ENCODE measurements at places on chromosomes 2 and 18.

DNA sequence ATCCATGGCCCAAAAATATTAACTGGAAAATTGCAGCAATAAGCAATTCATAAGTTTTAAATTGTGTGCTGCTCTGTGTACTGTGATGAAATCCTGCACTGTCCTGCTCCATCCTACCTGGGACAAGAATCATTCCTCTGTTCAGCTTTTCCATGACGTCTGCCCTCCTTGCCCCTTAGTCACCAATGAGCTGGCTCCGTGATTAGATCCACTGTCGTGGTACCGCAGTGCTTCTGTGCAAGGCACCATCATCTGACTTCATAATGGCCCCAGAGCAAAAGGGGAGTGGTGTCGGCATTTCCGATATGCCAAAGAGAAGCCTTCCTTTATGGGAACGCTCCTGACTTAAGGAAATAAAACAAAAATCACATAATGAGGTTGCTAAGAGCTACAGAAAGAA lies 3.4 kb upstream of the FAHD2A start:
- DNase-seq = no peak

- no peak for DNase-seq
Observed at GRCh38 chr18:74337155-74337911, 21.7 kb downstream of the C18orf63 start.

- no peak for DNase-seq
Observed at GRCh38 chr2:109299536-109299935, 170.5 kb downstream of the SH3RF3 start.

DNA sequence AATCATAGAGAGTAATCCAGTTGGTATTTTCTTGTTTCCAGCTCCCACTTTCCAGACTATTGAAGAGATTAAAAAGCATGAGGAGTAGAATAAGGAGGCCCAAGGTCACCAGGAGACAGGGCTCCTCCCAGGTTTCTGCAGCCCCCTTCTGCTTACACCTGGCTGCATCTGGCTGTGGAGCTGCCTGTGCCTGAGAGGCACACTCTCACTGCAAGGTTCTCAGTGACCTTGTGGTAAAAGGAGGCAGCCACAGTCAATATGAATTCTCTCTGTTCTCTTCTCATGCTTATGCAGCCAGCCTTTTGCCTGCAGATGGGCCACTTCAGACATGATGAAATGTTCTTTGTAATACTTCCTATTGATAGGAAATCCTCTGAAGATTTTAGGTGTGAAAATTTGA lies 233.7 kb downstream of the MYO3B start:
- DNase-seq = no peak

DNA sequence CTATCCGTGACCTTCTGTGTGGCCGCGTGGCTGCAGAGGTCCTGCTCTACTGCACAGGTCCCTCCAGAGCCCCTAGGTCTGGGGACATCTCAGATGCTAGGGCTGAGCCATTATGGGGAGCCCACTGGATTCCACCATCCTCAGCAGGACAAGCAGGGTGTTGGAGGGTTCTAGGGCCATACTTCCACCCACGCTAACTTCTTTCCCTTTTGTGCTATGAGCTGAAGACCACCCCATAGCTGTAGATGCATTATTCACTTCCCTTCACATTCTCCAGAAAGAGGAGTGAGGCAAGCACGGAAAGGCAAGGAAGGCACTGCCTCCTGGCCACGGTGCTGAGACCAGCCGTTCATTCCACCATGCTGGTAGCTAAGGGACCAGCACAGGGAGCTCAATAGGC lies 149.5 kb upstream of the MYCN start:
- DNase-seq = no peak

DNA sequence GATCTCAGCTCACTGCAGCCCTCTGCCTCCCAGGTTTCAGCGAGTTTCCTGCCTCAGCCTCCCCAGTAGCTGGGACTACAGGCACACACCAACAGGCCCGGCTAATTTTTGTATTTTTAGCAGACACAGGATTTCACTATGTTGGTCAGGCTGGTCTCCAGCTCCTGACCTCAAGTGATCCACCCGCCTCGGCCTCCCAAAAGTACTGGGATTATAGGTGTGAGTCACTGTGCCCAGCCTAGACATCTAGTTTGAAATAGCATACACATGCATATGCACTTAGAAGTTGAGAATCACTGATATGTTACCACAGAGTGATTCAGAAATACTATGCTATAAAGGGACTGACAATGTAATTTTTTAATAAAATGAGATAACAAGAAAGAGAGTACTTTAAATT lies 69.8 kb upstream of the CDKL4 start:
- no peak for DNase-seq

- DNase-seq = no peak
Observed at GRCh38 chr2:118097657-118098056, 9.4 kb downstream of the INSIG2 start.

DNA sequence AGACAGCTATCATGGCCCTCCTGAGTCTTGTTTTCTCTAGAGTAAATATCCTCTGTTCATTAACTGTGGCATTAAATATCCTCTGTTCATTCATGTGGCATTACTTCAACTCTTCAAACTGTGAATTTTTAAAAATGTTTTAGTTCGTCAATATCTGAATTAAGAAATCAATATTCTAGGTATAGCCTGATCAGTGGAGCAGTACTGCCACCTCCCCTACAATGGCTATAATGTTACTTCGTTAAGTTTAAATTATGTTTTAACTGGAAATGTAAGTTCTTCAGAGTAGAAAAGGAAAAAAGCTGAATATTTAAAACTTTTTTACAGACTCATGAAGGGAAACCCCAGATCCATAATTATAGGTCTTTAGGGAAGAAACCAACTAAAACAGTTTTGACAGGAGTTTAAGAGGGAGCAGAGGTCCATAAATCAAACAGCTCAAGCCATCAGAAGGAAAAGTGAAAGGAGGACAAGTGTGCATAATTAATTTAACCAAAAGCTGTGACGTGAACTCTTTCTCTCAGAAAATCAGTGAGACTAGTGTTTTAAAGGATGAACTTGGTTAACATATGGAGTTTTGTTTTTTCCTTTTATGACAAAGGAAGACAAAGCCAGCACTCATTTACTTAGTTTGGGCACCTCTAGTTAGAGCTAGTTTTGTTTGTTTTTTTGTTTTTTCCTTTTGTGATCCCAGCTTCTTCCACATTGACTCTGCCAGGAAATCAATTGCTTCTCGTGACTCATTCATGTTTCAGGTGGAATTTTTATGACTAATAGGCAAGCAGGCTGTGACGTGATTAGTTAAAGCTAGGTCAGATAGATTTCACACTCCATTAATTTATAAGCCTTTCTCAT lies 44.9 kb downstream of the RBBP8 start:
- DNase-seq = no peak

GRCh38 chr18:55072698-55073097 lies 113.4 kb upstream of the CCDC68 start:
- DNase-seq = no peak

DNA sequence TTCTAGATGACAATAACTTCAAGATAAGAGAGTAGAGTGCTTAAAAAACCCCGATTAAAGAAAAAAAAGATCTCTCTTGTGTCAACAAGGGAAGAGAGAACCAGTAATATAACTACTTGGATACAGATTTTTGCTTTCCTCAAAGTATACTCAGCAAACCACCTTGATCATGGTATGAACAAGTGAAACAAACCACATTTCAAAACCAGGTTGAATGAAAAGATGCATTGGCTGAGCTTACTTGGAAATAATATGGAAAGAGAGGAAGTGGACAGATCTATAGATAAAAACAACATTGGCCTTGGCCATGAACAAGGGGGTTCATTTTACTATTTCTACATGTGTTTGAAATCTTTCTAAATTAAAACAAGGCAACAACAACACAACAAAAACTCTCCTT lies 50.1 kb downstream of the ATP8B1 start:
- DNase-seq = no peak

GRCh38 chr2:230665263-230665691 lies 47.4 kb upstream of the CAB39 start:
- no peak for DNase-seq

GRCh38 chr2:241706537-241706936 lies 4.7 kb downstream of the ING5 start:
- DNase-seq = no peak

GRCh38 chr2:35891528-35891927 lies 464.1 kb upstream of the CRIM1 start:
- no peak for DNase-seq

DNA sequence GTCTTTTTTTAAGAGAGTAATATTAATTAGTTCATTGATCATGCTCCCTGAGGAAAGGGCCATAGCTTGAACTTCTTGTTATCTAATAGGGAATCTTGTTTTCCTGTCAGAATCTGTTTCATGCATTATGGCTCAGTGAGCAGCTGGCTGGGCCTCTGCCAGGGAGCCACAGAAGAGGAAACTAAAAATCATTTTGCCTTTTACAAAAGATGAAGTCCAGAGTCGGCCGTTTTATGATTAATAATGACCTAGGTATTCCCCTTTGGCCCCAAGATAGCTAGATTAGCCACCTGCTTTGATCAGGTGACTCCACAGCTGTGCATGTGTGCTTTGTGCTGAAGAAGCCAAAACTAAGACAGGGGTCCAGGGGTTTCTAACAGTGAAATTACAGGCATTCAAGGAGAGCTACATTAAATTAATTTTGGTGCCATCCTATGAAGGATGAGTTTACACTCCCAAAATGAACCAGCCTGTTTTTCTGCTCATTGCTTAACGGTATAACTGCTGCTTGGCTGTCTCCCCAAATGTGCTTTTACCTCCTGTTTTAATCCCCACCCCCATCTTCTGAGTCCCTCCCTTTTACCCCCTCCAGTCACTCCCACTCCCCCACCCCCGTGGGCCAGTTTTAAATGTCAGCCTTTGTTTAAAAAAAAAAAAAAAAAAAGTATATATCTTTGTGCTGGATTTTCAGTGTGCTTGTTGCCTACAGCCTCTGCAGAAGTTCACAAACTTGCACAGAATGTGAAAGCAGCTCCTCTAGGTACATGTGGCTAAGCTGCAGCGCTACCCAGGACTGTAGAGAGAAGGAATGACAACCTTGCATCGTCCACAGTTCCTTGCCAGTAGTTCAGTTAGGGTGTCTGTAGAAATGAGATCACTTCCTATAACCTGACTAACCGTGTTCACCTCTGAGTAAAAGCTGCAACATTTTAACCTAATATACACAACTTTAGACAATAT lies 93.1 kb downstream of the CABLES1 start:
- DNase-seq = peak; percentile 31

DNA sequence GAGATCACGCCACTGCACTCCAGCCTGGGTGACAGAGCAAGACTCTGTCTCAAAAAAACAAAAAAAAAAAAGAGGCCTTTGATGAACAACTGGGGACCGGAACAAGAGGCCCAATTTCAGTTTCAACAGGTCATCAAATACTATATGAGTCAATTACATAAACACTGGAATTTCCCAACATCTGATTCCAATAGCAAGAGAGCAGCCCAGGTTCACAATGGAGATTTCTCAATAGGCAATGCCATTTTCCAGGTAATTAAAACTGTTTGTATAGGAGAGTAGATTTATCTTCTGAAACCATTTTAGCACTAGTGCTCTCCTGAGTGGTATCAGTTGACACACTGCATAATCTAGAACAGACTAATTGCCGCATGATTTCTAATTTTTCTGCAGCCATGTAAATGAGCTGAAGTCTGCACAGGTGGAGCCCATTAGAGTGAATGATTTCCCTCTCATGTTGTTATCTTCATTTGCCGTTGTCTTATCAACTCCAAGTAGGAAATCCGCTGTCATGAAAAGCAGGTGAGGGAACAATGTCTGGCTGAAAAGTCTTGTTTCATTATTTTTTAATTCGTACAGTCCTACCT lies 264.1 kb upstream of the MEIS1 start:
- DNase-seq = no peak

GRCh38 chr2:201928363-201928762 lies 105.3 kb upstream of the FZD7 start:
- no peak for DNase-seq

DNA sequence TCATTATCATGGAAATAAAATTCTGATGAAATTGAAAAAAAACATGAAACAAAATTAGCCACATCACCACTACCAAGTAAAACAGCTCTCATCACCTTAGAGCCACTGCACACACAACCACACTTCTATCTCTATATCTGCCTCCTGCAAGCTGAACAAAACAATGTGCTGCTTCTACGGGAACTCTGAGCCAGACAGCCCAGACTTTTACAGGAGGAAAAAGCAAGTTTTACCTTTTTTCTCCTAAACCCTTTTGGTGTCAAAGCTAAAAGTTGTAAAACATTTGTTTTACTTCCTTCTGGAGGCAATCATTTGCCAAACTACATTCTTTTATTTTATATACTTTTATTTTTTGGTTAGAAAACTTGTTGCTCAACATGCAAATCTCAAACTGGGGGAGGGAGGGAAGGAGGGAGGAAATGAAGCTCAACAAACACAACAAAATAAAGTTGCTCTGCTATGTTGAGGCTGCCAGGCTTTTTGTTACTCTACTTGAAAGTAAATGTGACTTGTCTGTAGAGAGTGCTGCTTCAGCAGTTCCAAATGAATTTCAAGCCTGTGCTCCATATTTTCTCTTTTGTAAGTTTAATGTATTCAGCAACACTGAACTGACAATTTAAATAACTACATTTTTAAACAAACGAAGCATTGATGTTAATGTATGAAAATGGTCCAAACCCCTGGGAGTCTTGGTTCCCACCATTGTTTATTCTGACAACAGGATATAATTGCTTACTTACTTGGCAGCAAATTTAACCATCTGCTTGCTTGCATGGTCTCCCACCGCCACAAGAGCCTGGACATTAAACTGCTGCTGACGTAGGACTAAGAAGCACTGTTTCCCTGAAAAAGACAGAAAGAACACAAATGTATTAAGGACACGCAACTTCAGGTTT lies 24.5 kb downstream of the DARS1 start:
- no peak for DNase-seq

GRCh38 chr2:108607706-108608301 lies 73.5 kb downstream of the LIMS1 start:
- DNase-seq = peak; percentile 59

DNA sequence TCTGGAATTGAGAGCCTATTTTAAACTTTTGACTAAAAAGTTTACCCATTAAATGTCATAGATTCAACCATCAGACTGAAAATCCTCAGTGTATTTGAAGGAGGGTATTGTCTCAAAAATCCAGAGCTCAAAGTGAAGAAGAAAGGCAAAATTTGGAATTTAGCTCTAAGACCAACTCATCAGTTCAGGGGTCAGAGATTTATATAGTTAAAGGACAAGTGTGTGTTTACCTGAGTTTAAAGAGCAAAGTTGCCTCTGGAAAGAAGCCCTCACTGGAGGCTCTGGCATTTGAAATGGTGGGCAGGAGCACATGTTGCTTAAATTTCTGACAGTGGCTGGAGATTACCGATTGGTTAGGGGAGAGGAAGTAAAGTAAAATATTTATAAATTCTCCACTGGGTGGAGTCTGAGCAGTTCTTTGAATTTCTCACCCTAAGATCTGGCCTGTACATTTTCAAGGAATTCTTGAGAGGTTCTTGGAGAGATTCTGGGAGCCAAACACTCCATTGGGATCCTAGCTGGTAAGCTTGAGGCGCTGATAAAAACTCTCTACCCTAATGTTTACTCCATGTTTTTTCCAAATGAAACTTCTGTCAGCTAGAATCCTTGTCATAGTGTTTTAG lies at the start of gene KYNU:
KYNU (plus strand) TSS at position 449 of the 623 bp plus-strand sequence. CDS start 7,704 bp downstream, outside the sequence.
- DNase-seq = no peak

DNA sequence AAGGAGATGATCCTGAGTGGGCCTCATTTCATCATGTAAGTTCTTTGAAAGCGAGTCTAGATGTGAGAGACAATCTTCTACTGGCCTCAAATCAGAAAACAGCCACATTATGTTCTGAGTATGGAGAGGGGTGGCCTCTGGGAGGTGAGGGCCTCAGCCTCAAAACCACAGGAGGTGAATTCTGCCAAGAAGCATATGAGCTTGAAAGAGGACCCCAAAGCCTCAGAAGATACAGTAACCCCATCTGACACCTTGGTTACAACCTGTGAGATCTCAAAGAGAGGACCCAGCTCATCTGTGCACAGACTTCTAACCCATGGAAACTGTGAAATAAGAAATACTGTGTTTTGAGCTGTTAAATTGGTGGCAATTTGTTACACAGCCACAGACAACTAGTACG lies 200.1 kb downstream of the ARHGAP15 start:
- DNase-seq = no peak
